RWPE2 (cell line): ENCODE measurements at places on chromosomes 4 and X.

GRCh38 chr4:93346840-93347239 is 481.7 kb upstream of the ATOH1 start:
- DNase-seq = no peak

DNA sequence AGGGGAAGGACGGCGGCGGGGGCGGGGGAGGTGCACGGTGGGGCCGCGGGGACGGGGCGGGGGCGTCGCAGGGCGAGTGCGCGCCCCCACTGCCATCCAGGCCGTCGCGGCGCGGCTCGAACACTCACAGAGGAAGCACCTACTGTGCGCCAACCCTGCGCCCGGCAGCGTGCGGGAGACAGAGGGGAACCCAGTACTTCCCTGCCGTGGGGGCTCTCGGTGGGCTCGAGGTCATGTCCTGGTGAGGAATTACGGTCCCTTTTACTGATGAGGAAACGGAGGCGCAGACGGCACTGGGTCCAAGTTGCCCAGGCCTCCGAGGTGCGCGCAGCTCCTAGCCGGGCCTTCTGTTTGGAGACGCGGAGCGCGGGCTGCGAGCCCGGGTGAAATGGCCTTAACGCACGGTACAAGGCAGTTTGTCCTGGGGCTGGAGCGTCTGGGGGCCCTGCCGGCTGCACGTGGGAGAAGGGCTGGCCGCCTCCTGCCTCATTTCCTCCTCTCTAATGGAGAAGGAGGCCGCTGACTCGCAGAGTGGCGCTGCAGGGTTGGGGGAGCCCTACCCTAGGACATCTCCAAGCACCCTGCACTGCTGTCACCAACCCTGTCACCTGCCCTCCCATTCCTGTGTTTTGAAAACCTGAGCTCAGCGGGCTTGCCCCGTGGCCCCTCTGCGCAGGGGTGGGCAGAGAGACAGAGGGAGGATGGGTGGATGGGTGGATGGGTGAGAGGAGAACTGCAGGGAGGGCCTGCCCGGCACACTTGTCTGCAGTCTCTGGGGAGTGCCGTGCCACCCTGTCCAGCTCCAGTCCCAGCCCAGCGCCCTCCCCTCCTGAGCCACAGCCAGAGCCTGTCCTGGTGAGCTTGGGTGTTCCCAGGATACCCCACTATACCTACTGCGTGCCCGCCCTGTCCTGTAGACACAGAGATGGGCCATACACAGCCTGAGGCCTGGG is 106.0 kb downstream of the ADRA2C start:
- DNase-seq = peak; percentile 50

DNA sequence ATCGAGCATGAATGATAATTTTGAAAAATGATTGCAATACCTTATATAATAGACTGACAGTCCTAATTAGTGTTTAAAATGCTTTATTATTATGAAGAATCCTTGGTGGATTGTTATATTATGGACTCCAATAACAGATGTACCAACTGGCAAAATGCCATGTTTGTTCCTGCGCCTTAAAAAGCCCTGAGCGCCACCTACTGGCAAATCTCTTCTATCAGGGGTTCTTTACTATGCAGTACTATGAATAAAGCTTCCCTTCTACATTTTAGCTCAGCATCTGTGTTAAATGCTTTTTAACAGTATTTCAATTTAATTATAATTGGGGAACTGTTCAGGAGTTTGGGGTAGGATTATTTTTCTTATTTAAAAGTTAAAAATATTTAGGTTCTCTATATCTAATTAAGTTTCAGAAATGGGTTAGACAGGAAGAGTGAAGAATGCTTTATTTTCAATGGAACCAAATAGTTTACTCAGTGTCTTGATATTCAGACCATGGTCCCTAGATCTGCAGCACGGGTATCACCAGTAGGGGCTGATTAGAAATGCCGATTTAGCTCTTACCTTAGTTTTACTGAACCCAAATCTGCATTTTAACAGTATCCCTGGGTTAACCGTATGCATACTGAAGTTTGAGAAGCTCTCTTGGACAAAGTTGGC is 20.0 kb downstream of the CFAP97 start:
- no peak for DNase-seq

DNA sequence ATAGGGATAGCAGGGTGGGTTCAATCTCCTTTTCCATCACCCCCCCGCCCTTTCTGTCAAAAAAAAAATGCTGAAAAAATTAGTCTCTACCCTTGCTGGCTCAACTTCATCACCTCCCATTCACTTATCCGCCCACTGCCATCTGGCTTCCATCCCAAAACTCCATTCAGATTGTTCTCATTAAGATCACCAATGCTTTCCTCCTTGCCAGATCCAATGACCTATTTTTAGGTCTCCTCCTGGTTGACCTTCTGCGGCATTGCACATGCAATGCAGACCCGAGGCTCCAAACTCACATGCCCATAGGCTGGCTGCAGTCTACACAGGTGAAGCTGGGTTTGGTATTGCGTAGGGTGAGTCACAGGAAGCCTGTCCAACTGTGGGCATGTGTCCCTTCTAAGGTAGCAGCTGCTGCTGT is 21.1 kb upstream of the STIM2 start:
- no peak for DNase-seq

DNA sequence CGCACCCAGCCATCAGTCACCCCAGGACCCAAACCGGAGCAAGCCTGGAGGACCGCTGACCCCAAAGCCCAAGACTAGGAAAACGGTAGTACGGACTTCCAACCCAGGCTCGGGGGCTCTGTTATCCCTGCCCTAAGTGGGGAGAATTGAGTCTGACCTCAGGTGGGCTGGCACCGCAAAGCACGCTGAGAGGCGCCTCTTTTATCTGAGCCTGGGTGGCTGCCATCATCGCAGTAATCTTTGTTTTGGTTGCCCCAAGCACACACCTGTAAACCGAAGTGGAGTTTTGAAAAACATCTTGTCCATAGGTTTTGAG is 894 bp upstream of the SH3RF1 start:
- DNase-seq = no peak

DNA sequence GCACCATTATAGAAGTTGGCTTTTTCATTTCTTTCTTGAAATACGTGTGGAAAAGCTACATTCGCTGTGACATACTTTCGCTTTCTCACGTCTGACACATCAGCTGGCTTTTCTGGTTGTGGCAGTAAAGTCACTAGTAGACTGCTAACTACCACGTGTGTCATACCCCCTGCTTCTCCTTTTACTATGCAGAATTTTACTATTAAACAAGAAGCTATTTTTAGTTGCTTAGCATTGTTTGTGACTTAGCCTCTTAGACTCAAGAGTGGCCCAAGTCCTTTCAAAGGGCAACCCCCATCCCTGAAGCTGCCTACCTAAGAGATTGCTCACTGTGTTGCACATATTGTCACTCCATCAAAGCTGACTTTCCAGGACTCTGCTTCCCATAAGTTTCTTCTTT is 2.1 kb upstream of the IL2 start:
- no peak for DNase-seq

DNA sequence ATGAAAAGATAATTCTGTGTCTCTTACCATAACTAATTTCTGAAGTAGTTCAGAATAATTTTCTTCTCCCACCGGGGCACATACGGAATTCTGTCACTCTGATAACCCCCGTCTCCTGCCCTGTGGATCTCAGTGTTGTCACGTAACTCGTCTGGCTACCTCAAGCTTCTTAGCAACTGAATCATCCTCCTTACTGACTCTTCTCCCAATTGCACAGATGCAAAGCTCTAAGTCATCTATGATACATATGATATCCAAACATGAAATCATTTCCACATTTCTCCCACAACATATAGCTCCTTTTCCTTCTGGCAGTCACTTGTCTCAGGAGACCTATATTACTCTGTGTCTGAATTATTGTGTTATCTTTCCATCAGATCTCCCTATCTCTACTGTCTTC is 1043.1 kb upstream of the TENM3 start:
- no peak for DNase-seq

GRCh38 chr4:113397114-113397701 is 347.8 kb downstream of the ANK2 start:
- DNase-seq = no peak

GRCh38 chr4:68216501-68216900 is 29.0 kb downstream of the TMPRSS11B start:
- DNase-seq = no peak

GRCh38 chr4:82842593-82842992 is 44.0 kb upstream of the SCD5 start:
- DNase-seq = no peak

DNA sequence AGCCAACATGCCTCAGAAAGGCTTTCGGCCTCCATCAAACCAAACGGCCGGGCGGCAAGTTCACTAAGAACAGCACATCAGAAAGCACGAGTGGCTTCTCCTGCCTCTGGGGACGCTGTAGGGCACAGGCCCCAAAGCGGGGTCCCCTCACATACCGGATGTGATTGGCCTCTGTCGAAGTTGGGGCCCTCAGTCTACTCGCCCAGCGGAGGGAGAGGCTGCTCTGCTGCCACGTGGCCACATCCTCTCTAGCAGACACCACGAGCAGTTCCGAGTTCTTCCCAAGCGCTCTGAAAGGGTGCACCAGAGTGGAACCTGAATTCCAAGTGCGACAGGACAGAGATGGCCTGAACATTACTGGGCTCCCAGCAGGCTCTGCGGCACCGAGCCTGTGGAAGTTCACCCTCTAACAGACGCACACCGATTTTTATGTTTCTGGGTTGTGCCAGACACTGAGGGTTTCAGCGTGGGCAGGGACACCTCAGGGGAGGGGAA is 21.1 kb downstream of the NOP14 start:
- no peak for DNase-seq

GRCh38 chr4:6162885-6163284 is 37.5 kb downstream of the JAKMIP1 start:
- DNase-seq = no peak

DNA sequence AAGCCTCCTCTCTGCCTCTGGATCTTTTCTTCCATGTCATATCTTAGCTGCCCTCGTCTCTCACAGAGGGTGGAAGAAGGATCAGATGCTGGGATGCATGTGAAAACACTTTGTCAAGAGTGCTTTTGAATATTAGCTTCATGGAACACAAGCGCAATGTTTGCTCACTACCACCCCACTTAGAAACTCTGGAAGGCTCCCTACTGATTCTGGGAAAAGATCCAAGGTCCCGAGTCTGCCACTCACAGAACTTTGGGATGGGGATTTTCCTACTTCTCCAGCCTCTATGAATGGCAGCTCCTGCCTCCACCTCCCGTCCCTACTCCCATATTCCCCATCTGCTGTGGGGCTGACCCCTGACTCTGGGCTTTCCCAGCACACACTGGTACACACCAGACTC is 40.2 kb upstream of the CRMP1 start:
- DNase-seq = no peak

GRCh38 chrX:9644335-9644734 is 121.3 kb downstream of the GPR143 start:
- no peak for DNase-seq

DNA sequence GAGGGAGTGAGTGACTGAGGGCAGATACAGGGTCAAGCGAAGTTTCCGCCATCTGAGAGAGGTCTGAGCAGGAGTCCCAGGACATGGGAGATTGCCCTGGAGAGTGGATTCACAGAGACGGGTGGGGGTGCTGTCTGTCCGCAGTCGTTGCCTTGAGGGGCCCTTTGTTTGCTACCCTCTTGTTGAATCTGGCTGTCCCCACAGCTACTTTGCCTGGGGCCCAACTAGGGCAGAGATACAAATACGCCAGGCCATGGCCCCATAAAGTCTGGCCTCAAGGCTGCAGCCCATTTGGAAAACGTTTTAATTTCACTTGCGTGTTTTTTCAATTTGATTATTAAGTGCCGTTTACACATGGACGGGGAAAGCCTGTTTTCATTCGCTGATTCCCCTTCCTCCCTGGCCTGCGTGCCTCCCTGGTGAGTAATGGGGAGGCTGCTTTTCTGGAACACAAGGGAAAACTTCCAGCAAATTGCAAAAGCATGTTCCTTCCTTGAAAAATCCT is 134.4 kb downstream of the SMIM20 start:
- no peak for DNase-seq

- DNase-seq = no peak
Measured at GRCh38 chrX:9917861-9918260, 49.3 kb upstream of the CLDN34 start.

DNA sequence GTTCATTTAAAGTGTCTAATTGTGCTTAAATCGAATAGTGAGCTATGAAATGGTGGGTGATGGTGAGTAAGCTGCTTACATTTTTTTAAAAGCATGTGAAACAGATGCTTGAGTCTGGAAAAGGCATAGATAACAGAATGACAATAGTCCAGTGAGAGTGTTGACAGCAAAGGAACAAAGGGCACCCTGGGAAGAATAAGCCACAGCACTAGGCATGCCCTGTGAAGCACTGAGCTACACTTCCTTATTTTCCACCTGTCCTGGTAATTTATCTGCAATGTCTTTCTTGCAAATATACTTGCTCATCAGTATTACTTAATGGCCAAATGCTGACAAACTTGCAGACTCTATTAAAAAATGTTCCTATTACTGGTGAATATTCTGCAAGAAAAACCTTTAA is 168.7 kb downstream of the PRDM5 start:
- DNase-seq = no peak

DNA sequence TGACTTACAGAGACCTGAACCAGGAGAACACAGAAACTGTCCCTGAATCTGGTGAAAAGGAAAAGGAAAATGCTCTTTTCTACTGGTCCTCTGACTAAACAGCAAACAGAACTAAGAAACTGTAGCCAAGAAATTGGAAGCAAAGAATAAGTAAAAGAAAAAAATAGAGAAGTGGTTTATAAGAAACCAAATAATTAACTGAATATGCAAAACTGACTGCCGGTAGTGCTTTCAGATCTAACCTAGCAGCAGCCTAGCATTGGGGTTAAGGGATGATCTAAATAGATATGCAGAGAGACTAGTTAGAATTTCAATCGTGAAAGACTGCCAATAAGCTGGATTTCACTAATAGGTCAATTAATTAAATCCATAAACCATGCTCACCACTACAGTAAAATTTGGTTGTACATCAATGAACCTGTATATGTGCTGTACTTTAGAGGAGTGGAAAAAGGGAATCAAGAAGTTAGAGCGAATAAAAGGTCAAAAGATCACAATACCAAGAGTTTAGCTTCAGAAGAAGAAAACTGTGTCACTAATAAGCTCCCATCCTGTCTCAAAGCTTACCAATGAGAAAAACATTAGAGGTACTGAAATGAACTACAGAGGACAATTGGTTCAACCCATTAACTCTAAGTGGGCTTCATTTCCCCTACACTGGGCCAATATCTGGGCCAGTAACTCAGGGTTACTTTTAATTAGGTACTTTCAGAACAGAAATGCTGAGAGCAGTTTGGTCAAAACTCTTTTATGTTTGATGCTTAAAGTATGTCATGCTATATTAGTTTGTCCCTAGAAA is 53.6 kb downstream of the KLHL13 start:
- DNase-seq = no peak

DNA sequence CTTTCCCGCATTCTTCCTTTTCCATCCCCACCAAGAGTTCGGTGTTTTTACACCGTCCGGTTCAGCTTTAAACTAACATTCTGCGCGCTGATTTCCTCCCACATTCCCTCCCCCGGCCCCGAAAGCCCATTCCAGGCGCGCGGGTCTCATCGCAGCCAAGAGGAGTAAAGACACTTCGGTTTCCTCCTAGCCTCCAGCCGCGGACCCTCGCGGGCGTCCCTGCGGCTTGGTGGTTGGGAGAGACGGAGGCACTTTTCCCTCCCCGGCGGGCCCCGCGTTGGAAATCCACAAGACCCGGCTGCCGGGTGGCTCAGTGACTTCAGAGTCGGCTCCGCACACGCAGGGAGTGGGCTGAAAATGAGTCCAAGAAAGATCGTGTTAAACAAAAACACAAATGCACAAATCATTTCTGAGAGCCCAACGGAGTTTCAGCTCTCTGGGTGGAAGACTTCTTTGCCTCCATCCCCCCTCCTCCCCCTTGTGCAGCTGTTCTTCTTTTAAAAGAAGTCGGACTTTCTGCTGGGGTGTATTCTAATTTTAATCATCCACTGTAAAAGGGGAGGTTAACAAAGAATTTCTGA is 2.0 kb upstream of the ARX start:
- no peak for DNase-seq

GRCh38 chrX:124895947-124896346 is 423.7 kb upstream of the TEX13C start:
- DNase-seq = no peak
